ENCODE measurements at places on chromosomes 3 and 15.
A peak's percentile ranks its signal among the peaks of the same experiment; 100 is the strongest.

DNA sequence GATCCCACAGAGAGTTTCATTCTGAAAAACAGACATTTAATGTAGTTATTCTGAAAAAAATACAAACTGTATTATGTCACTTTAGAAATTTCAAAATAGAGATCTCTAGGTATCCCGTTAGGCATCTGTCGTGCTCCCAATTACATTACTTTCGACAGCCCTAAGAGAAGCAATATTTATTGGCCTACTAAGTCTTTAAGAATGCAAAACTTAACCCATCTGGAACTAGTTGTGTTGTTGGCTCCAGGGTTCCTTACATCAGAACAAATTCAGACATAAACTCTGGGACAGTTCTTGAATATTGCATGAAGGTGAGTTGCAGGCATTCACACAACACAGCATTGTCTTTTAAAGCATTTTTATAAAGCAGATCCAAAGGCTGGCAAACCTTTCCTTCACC, 498.4 kb downstream of the FHIT start:
- DNase-seq = no peak

DNA sequence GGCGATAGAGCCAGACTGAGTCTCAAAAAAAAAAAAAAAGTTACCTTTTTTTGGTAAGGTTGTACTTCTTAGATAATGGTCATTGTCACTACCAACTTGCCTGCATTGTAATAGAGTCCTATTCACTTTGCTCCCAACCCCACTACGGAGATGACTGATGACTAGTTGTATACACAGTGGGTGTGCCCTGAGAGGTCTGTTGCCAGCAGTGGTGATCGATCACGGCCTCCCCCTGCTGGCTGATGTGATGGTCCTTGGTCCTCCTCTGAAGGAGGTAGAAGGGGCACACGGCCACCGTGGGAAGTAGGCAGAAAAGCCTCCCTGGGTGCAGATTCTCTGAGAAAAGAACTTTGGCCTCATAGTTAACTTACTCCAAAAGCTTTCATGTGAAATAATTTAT, 10.7 kb downstream of the GCNT3 start:
- peak; percentile 35 for DNase-seq

- DNase-seq = no peak
These were observed 29.6 kb downstream of the SST start for GRCh38 chr3:187640569-187641059.

DNA sequence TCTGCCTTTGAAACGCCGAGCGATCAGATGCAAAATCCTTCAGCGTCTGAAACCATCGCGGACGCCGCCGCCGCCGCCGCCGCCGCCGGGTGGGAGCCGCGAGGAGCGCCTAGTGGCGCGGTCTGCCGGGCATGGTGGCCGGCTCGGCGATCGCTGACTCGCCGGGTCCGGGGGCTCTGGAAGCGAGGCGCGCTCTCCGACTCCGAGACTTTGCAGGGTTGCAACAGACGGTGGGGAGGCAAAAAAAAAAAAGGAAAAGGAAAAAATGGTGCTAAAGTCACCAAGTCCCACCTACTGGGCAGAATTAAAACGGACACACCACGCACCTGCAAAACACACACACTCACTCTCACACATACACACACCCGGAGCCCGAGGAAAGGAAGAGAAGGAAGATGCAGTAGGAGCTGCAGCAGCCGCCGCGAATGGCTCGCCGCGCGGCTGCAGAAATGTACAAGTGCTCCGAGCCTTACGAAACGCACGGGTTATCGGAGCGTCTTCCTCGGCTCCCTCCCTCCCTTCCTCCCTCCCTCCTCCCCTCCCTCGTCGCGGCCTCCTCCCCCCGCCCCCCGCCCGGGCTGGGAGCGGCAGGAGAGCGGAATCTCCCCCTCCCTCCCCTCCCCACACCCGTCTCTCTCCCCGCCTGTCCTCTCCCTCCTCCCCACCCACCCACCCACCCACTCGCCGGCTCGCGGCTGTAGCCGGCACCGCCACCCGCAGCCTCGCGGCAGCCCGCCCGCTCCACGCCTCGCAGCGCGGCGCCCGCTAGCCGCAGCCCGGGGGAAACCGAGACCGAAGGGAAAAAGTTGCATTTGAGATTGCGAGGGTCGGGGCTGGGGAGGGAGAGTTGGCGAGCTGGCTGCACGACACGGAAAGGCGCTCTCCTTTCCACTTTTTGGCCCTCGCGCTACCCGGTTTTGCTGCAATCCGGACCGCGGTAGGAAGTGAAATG, at the start of gene NTRK3:
Gene NTRK3, minus strand, starts transcription at position 461 of the 952 bp plus-strand sequence. CDS start 586 bp downstream, outside the sequence.
- no peak for DNase-seq

DNA sequence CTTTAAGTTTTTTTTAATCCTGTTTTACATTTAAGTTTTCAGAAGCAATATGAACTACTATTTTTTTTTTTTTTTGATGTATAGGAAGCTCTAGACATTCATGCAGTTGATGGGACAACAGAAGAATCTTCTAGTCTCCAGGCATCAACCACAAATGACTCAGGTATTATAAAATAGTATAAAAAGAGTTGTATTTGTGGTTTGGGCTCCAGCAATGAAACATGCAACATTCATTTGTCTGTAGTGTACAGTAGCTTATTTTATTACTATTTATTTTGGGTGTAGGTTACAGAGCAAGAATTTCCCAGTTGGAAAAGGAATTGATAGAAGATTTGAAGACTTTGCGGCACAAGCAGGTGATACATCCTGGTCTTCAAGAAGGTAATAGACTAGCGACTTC, 38.6 kb downstream of the MGA start:
- no peak for DNase-seq

GRCh38 chr3:29597376-29598008, 316.6 kb downstream of the RBMS3 start:
- no peak for DNase-seq

DNA sequence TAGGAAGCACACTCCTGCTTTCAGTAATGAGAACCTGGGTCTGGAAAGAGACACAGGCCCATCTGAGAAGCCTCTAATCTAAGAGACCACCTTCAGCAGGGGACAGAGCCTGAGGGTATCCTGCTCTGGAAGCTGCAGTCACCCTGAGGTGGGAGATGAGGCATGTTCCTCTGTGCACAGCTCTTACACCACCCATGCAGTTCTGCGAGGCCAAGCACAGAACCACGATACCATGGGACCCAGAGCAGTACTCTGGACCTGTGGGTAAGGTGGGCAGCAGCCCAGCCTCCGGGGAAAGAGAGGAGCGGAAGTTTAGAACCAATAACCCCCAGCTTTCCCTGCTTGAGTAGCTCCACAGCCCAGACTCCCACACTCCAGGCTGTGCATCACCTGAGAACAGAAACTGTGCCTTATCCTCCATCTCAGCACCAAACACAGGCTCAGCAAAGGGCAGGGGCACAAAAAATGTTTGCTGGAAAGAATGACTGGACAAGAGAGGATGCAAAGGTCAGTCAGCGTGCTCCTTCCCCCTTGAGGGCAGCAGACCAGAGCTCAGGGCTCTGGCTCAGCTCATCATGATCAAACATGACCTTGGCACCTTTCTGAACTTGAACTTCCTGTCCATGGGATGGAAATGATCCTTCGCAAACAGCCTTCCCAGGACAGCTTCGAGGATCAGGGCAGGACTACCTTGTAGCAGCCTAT, 43.1 kb downstream of the RBPMS2 start:
- no peak for DNase-seq
